ENCODE measurements at places on chromosomes 12 and 14.

DNA sequence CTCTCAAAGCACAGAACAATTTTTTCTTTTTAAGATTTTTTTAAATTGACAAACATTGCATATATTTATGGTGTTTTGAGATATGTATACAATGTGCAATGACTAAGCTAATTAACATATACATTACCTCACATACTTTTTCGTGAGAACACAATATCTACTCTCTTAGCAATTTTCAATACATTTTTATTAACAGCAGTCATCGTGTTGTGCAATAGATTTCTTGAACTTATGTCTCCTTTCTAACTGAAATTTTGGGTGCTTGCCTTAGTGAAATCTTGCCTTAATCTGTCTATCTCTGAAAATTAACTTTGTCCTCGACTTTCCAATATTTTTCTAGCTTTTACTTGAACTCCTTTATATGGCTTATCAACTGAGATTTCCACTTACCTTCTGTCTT, 6.8 kb downstream of the OR10A7 start:
- DNase-seq = no peak

- DNase-seq = no peak
These were observed 6.0 kb downstream of the ACVRL1 start for GRCh38 chr12:51913071-51914033.

DNA sequence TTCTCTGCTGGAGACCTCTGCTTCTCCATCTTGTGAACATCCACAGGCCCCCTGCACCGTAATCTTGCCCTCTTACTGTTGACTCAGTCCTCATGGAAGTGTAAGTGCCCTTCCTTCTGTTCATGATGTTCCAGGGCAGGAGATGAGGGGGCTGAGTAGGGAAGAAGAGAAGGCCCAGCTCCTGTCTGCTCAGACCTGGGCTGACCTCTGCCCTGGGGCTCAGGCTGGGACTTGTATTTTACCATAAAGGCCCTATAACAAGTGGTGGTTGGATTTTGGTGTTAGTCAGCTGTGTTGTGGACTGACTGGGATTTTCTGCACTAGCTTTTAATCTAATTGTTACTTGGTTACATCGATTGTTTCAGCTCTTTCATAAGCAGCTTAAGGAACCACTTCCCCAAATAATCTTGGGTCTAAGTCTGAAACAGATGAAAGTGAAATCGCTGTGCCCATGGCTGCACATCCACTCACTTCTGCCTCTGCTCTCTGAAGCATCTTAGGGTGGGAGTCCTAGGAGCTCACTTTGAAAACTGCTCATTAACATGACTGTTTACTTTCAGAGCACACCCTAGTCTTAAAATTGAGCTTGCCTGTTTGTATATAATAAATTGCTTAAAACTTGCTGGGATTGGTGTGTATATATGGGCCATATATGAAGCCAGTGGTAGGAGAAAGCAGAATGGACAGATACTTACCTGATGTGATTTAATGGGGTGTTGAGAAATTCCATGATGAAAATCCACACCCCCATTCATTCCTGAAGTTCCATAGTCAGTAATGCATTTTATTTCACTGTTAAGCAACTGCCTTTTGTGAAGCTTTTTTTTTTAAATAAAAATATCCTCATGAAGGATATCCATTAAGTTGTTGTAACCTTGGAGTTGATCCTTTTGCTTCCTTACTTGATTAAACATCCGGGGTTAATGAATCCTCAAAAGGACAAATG, 17.7 kb downstream of the C12orf71 start:
- no peak for DNase-seq

GRCh38 chr12:111437816-111438454, 32.2 kb downstream of the SH2B3 start:
- no peak for DNase-seq

DNA sequence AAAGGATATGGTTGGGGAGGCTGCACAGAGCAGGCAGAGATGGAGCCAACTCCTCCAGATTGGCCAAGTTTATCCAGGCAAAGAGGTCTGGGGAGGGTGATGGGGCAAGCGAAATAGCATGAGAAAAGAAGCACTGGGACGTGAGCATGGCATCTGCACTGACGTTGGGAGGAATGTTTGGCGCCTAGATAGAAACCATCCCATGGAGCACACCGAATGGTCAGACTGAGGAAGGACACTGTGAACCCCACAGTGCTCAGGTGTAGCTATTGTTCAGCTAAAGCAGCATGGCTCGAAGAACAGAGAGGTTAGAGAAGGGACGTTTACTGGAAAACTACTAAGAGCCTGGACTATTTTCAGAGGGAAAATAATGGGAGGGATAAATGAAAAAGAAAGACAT, 387.1 kb downstream of the EMP1 start:
- DNase-seq = no peak

DNA sequence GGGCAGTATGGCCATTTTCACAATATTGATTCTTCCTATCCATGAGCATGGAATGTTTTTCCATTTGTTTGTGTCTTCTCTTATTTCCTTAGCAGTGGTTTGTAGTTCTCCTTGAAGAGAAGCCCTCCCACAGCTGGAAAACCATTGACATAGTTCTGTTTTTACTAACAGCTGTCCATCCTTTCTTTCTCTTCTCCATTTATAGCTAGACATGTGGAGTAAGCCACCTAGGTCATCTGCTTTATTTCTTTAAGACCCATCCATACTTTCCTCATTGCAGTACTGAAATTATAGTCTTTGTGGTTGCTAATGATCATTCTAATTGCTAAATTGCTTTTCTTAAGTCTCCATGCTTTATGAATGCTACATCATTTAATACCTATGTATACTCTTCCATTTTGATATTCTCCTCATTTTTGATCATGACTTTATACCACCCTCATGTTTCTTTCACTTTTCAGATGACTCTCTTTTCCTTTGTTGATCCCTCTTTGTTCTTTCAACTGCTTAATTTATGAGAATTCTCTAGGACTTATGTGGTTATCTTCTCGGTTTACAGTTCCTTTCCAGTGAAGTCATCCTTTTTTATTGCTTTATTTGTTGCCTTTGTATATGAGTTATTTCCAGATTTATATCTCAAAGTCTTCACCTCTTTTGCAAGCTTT, 114.2 kb downstream of the PCNX1 start:
- no peak for DNase-seq

GRCh38 chr12:119444462-119445044, 110.0 kb downstream of the CCDC60 start:
- peak; percentile 20 for DNase-seq

GRCh38 chr12:26767116-26767515, 65.9 kb downstream of the ITPR2 start:
- DNase-seq = no peak

DNA sequence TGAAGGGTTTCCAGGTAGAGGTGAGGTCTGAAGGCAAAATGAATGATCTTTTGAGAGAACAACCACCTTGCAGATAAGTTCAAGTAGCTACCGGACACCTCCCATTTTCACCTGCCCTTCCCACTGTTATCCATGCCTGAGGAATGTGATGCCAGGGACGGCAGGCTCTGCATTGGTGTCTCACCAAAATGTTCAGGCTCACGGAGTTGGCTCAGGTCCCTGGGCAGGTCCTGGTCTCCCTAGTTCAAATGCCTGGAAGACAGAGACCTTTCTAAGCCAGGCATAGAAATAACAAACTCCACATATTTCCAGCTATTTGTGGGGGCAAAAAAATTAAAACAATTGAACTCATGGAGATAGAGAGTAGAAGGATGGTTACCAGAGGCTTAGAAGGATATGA, 36.0 kb downstream of the TMEM63C start:
- DNase-seq = no peak

DNA sequence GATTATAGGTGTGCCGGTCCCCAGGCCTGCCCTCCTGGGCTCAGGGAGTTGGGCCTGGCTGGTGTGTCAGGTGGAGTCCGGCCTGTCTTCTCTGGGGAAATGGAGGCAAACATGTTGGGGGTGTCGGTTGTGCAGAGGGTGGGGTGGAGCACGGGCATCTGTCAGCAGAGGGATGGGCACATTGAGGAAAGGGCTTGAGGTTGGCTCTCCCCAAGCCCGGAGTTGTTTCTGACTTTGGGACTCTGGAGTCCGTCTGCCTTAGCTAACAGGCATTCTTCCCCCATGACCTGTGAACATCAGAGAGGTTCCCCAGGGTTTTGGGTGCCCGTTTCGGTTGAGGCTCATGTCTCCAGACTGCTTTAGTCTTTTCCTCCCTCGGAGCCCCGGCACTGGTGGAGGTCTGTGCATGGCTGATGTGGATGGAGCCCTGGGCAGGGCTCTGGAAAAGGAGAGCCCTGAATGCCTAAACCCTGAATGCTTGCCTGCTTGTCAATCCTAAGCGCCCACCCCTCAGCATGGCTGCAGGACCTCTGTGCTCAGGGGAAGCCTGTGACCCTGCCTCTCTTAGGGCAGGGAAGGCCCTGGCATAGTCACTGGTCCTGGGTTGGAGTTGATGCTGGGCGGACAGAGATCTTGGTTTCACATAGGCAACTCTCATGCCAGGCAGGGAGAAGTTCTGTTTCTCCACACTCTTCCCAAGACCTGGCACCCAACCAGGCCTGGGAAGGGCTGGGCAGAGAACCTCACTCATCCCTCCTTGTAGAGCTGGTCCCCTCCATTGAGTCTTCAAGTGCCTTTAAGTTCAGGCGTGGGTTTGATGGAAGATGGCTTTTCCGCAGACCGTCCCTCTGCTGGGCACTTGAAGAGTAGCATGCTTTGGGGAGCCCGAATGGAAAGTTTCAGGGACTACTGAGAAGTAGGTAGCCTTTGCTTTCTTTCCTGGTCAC, 12.9 kb downstream of the NYNRIN start:
- DNase-seq = peak; percentile 70

DNA sequence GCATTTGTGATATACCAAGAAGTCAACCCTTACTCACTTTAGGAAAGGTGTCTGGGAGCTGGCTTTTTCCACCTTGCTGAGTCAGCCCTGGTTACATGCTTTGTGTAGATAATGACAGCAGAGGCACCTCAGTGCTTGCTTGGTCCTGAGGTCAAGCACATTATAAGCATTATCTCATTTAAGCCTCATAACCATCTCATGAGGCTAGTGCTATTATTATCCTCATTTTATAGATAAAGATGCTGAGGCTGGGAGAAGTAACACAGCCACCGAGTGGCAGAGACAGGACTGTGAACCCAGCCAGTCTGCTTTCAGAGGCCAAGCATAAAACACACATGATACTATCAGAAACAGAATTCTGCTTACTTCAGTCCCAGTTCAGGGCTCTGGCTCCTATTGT, 29.4 kb downstream of the MAX start:
- no peak for DNase-seq

DNA sequence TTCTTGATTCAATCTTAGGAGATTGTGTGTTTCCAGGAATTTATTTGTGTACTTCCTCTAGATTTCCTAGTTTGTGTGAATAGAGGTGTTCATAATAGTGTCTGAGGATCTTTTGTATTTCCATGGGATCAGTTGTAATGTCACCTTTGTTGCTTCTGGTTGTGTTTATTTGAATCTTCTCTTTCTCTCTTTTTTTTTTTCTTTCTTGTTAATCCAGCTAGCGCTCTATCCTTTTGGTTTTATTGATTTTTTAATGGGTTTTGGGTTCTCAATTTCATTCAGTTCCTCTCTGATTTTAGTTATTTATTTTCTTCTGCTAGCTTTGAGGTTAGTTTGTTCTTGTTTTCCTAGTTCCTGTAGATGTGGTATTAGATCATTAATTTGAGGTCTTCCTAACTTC, 242.5 kb downstream of the SEC23A start:
- no peak for DNase-seq

- DNase-seq = peak; percentile 30
These were observed 8.1 kb upstream of the P2RX7 start for GRCh38 chr12:121124402-121125109.

DNA sequence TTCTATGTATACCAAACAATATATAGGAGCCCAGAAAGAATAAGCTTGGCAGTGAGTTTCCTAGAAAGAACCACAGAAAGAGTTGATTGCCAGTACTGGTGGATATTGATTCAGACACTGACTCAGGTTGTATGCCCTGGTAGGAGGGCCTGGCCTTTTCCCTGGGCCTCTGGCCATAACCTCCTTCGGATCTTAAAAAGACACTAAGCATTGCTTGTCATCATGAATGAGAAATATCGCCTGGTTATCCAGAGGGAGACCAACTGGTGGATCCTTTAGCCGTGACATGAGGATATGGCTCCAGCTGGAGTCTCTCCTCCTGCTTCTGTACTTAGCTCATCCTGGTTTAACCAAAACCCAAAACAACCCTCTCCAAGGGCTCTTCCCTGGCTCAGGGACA, 231.5 kb downstream of the MSRB3 start:
- no peak for DNase-seq

DNA sequence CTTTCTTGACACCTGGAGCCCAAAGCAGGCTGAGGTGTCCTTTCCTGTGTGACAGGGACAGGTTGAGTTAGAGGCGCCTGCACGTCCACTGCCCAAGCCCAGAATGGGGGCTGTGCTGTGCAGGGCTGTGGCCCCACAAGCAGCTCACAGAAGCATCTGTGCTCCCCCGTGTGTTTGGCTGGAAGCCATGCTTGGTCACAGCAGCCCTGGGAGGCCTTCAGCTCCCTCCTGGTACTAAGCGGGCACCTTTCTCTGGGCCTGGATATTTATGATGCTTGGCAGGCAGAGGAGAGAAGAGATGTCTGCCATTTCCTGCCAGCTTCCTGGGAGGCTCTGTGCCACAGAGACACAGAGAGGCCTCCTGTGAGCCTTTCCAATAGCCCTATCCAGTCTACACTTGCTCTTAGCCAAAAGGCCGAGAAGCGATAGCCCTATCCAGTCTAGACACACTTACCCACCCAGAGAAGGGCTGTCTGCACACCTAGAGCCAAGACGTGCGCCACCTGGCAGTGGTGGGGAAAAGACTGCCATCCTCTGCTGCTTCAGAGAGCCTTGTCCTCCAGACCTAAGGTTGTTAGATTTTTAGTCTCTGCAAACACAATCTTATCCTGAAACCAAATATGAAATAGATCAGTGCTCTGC, 117.4 kb downstream of the GCH1 start:
- DNase-seq = no peak

DNA sequence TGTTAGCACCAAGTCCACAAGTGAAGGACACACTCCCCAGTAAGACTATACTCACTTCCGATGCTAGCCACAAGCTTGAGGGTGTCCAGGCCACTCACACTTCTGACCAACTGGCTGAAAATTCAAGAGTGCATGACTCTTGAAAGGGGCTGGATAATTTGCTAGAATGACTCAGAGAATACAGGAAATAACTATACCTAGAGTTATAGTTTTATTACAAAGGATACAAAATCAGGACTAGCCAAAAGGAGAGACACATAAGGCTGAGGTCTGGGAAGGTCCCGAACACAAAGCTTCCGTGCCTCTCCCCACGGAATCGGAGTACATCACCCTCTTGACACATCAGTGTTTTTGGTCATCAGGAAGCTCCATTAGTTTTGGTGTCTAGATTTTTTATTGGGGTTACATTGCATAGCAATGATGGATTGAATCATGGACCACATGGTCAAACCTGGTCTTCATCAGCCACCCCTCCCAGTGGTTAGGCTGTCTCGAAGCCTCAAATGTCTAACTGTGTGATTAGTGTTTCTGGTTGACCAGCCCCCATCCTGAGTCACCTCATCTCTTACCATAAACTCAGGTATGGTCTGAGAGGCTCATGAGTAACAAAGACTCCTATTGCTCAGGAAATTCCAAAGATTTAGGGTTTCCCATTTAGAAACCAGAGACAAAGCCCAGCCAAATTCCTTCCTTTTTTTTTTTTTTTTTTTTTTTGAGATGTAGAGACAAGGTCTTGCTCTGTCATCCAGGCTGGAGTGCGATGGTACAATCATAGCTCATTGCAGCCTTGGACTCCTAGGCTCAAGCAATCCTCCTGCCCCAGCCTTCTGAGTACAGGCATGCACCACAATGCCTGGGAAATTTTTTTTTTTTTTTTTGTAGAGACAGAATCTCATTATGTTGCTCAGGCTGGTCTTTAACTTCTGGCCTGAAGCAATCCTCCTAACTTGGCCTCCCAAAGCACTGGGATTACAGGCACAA, 472.0 kb upstream of the TBX3 start:
- no peak for DNase-seq

GRCh38 chr14:94462219-94462551, 9.6 kb upstream of the SERPINA11 start:
- DNase-seq = no peak

Data from HuH-7.5 (cell line).